PC-3 (cell line): ENCODE measurements at places on chromosomes 12 and 14.
A peak's percentile ranks its signal among the peaks of the same experiment; 100 is the strongest.

DNA sequence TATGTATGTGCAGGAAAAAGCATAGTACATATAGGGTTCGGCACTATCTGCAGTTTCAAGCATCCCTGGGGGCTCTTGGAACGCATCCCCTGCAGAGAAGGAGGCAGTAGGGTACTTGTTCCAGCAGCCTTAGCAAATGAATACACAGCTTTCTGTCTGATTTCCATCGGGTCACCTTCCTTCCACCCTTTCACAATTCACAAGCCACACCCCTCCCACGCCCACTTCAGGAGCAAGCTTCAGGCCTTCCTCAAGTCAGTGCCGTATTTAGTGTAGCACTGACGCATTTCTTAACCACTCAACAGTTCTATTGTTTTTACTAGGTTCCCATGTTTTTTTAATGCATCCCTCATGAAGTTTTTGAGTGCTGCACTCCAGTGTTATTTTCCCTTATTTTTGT lies 64.2 kb downstream of the CLMN start:
- DNase-seq, result no peak

DNA sequence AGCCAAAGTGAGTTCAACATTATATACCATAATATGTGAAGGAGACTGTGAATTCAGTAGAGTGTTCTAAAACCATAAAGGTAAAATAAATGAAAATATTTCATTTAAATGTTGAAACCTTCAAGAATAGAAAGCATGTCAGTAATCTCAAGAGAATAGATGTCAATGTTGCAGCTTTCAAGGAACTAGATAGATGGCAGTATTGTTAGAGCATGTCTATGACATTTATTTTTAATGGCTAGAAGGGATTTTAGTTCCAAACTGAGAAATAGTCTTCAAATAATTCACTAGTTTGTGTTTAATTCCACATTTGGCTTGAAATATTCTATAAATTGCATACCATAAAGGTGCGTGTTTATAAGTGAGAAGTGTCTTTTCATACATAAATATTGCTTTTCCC lies 326.5 kb downstream of the FLRT2 start:
- no peak for DNase-seq

- DNase-seq, result peak; percentile 59
Measured at GRCh38 chr12:59570145-59570544, 25.7 kb upstream of the SLC16A7 start.

DNA sequence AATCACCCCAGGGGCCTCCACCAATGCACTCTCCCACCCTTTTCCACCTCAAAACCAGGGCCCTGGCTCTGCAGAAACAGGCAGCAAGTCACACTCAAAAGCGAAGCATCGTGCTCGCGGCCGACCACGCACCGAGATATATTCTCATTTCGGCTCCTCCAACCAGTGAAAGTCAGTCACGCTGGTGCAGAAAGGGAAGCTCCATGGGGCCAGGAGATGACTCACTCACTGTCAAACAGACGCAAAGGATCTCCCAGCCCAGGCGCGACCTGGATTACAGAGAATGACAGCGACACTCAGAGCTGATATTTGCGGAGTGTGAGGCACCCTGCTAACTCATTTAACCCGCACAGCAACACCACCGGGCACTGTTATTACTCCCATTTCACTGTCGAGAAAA lies 173.6 kb downstream of the CALM1 start:
- DNase-seq, result peak; percentile 5

- DNase-seq, result no peak
Measured at GRCh38 chr12:81778719-81779118, 19.6 kb upstream of the PPFIA2 start.

- DNase-seq, result no peak
Measured at GRCh38 chr12:121131941-121132341, 735 bp upstream of the P2RX7 start.

DNA sequence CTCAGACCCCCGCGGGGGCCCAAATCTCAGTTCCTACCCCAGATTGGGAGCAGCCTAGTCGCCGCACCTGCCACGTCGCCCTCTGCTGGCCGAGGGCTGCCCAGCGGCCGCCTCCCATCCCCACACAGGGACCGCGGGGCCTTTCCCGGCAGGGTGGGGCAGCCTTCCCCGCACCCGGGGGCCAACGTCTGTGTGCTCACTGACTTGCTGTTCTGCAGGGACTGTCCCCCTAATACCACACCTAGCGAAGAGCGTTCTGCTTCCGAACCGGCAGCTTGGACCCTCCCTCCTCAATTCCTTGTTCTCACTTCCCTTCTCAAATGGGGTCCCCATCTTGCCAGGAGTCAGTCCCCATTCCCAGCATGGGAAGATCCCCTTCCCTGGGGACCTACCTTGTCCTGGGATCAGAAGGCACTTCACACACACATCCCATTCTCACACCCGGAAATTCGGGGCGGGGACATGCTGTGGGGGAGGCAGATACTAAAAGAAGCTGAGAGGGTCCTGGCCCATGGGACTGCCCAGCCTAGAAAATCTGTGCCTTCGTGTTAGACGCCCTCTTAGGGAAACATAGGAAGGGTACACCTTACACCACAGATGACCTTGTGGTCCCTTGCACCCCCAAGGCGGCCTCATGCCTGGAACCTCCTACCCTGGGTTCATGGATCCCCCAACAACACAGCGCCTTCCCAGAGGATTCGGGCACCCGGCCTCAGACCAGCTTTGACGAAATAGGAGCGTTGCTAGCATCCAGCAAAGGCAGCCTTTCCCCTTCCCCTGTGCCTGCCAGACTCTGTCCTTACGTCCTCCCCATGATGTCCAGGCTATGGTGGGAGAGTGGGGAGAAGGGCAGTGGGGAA lies 16.4 kb downstream of the ACVRL1 start:
- peak; percentile 22 for DNase-seq

DNA sequence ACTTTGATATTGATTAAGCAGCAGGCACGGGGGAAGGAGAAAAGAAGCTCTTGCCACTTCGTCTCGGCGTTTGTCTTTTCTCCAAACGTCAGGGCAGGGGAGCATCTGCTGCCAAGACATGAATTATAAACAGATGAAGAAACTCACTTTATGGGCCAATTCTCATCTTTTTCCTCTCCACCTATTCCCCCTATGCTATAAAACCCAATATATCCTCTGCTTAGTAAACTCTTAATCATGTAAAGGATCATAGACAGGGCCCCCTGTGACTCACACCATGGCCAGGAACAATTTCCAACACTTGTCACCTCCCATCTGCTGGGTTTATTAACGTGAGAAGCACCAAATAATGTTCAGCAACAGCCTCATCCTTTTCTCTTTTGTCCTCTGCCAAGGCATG lies 1092.1 kb upstream of the TMEM132C start:
- DNase-seq, result peak; percentile 57

DNA sequence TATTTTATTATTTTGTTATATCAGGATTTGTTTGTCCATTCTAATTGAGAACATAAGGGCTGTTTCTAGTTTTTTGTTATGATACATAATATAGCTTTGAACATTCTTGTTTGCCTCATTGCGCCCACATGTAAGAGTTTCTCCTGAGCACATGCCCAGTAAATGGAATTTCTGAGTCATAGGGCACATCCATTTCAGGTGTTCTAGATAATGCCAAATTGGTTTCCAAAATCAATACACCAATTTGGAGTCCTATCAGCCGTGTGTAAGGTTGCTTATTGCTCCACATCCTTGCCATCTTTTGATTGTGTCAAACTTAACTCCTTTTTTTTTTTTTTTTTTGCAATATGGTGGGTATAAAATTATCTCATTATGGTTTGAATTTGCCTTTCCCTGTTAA lies 97.9 kb upstream of the RESF1 start:
- DNase-seq, result no peak

GRCh38 chr12:65699251-65699650 lies 125.0 kb upstream of the HMGA2 start:
- DNase-seq, result peak; percentile 34

- peak; percentile 96 for DNase-seq
Measured at GRCh38 chr12:94761559-94761958, 111.2 kb upstream of the TMCC3 start.

- DNase-seq, result no peak
Measured at GRCh38 chr12:30874455-30875321, 51.9 kb upstream of the TSPAN11 start.

DNA sequence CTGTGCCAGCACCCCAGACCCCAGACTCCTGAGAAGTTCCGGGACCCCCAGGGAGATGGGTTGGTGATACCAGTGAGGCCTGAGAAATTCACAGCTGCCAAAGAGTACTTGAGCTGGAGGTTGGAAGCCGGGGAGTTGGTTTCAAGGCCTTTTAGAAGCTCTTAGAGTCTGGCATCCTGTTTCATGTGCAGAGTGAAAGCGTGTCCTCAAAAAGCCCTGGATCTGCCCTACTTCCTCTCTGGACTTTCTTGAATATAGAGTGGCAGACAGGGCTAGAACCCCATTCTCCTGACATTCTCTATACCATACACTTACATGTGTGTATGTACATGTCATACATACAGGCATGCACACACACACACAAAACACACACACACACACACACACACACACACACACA lies 31.3 kb upstream of the PPM1A start:
- no peak for DNase-seq

DNA sequence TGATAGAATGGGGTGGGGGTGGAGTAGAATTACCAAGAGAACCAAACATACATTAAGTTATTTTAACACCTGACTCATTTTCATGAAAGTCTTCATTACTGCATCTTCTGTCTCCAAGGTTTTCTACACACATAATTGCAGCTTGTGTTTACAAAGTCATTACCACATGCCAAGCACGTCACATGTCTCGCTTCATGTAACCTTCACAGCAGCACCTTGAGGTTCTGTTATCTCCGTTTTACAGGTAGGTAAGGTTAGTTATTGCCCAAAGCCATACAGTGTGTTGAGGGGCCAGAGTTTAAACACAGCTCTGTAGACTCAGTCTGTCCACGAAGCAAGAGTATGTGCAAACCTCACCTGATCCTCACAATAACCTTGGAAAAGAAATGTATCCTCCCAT lies 64.3 kb upstream of the RBM19 start:
- no peak for DNase-seq

- DNase-seq, result no peak
Measured at GRCh38 chr14:53744857-53745256, 211.8 kb downstream of the BMP4 start.

DNA sequence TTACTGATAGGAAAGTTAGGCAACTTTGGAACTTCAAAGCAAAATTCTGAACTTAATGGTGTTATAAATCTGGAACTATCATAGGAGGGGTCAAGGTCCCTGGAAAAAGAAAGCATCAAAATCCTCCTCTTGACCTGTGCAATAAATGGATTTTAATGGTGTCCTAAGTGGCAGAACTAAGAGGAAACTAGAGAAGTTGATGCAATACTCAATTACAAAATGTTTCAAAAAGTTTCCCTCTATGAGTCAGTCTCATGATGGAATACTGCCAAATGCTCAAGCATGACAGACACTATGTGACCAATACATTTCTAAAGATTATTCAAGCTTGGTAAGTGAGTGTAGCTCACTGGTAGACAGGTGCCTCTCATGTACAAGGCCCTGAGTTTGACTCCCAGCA lies 47.7 kb upstream of the ERGIC2 start:
- peak; percentile 99 for DNase-seq

DNA sequence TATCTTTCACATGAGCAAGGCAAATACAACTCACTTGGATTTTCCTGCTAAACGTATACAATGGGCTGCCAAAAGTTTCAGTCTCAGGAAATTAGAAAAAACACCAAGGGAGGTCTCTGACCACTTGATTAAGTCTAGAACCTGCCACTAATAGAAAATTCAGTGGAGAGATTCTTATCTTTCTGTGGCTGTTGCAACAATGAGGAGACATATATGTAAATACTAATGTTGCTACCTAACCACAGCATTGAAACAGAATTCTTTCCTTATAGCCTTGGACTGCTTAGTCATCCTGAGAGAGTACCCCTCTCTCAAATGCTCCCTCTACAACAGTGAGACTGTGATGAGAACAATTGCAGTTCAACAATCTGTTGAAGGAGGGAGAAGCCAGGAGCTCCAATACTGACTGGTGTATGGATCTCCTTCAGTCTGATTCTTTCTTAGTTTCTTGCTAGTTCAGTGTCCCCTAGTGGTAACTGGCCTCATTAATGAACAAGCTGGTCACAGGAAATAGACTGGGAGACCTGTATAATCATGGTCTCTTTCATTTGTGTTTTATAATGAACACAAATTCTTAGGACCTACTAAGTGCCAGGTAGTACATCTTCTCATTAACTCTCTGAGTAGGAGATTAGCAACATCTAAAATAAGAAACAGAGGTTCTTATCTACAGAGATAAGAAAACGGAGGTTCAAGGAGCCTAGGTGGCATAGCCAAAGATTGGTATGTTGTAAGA lies 164.5 kb downstream of the SLC38A4 start:
- peak; percentile 80 for DNase-seq

DNA sequence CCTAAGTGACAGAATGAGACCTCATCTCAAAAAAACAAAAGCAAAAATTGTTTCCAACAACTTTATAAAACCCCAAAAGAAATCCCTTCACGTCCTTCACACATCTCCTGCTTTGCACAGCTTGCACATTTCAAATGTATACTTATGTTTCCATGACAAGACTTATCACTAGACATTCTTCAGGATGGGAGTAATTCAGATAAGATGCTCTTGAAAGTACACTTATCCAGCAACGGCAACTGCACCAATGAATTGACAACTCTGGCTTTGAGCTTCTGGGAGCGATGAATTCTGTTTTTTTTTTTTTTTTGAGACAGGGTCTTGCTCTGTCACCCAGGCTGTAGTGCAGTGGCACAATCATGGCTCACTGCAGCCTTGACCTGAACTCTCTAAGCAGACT lies 30.8 kb upstream of the AKAP5 start:
- DNase-seq, result no peak

- no peak for DNase-seq
Measured at GRCh38 chr14:82366803-82367202, 833.1 kb upstream of the SEL1L start.

GRCh38 chr14:99744873-99745224 lies 48.4 kb upstream of the EML1 start:
- no peak for DNase-seq

DNA sequence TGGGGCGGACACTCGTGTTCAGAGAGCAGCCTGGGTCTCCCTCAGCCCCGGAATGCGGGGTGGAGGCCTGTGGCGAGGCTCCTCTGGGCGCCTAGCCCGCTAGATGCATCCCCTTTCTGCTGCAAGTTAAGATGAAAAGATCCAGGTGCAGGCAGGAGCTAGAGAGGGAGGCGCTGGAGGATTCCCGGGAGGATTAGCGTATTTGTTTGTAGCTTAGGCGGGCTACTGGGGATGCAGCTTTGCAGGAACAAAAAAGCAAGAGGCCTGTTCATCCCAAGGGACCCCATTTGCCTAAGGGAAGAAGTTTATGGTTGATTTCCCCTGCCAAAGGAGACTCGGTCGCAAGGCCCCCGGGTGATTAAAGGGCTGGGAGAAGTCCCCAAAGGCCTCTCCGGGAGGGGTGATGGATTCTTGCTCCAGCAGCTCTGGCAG lies 824 bp downstream of the CCDC177 start:
- no peak for DNase-seq

- DNase-seq, result no peak
Measured at GRCh38 chr12:122174155-122174845, at the start of gene IL31. IL31 (minus strand) TSS chr12:122174221; CDS start chr12:122174172, 49 bp downstream.
